GM04504 (cell line): ENCODE measurements at places on chromosomes 11 and 22.
A peak's percentile ranks its signal among the peaks of the same experiment; 100 is the strongest.

DNA sequence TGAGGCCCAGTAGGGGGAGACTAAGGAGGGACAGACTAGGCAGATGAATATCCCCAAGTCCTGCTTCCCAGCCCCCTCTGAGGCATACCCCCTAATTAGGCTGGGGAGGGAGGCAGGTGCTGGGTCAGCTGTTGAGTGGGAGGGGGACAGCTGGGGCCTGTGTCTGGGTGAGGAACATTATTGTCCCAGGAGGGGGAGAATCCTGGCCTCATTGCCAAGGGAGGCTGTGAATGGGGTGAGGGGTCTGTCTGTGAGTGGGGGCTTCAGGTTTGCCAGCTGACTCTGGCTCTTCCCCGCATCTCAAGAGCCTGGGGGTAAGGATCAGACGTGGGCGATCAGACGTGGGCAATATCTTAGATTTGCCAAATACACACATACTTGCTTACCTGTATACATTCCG is 2.1 kb downstream of the INPPL1 start:
- DNase-seq, result no peak

GRCh38 chr22:35995772-35996171 is 32.9 kb downstream of the RBFOX2 start:
- DNase-seq, result peak; percentile 96

- DNase-seq, result no peak
Observed at GRCh38 chr11:76795936-76796441, 12.8 kb downstream of the TSKU start.

GRCh38 chr11:116792869-116793771 is 1.4 kb upstream of the APOA5 start:
- DNase-seq, result peak; percentile 51

GRCh38 chr11:18394275-18394927 is at the start of gene LDHA:
Gene LDHA, plus strand, starts transcription at chr11:18394563. Its CDS starts 2,280 bp downstream, at chr11:18396843.
- DNase-seq, result peak; percentile 92

DNA sequence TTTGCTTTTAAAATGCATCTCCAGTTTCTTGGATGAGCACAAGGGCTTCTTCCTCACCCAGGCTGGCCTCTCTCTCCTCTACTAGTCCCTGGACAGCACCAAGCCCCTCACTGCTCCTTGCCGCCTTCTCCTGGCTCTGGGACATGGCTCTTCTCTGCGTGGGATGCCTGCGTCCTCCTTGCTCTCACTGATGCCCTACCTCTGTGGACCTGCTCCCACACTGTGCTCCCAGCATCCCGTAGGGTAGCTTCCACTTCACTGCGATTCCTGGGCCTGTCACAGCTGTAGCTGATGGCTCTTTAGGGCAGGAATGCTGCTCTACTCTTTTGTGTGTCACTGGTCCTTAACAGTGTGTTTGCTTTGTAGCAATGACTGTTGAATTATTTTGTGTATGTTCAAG is 136.3 kb downstream of the SNX19 start:
- DNase-seq, result no peak

- DNase-seq, result no peak
Observed at GRCh38 chr11:93587858-93588581, 44.8 kb upstream of the SMCO4 start.

DNA sequence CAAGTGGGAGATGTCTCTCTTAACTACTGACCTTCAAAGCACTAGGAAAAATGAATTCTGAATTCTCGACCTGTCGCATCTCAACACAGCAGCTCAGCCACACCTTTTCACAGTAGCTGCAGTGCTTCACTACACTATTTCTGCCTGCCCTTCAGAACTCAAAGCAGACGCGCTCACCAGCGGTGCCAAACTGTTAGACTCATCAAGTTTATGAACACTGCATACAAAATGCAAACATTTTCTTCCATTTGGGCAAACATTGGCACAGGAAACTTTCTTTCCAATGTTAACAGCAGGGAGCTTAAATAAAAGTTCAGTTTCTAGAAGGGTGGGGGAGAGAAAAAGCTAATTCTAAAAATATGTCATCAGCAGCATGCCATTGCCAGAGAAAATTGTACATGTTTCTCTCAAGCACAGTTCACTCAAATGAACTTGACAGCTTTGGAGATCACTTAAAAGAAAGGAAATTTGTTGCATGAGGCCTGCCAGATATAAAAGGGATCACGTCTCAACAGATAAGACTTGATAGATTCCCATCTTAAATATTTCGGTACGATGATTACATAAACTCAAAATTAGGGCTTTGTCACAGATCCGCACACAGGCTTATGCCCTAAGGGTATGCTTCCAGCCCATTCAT is 82.7 kb downstream of the CADM1 start:
- no peak for DNase-seq

DNA sequence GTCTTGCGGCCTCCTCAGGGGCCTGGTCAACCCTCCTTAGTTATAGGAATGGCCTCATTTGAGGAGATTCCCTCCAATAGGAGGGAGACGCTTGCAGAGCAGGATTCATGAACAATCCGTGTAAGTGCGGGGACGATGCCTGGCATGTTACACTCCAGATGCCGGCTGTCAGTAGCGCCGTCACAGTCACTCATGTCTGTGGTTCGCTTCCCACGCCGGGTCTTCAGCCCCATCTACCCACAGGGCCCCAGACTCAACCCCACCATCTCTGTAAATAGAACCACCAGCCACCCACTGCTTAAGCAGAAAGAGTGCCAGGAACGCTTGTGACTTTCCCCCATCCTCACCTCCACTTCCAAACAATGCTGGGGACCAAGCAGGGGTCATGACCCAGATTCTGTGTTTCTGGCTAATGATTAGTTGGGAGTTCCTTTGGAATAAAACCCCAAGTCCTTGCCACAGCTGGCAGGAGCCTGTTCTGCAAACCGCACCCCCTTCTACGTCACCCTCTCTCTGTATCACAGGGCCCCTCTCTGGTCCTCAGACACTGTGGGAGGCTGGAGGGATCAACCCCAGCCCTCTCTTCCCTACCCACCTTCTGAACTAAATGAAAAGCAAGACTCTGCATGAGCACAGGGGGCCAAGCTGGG is 38.8 kb upstream of the TOLLIP start:
- no peak for DNase-seq

- no peak for DNase-seq
Observed at GRCh38 chr11:72229925-72230763, 5.6 kb downstream of the INPPL1 start.

DNA sequence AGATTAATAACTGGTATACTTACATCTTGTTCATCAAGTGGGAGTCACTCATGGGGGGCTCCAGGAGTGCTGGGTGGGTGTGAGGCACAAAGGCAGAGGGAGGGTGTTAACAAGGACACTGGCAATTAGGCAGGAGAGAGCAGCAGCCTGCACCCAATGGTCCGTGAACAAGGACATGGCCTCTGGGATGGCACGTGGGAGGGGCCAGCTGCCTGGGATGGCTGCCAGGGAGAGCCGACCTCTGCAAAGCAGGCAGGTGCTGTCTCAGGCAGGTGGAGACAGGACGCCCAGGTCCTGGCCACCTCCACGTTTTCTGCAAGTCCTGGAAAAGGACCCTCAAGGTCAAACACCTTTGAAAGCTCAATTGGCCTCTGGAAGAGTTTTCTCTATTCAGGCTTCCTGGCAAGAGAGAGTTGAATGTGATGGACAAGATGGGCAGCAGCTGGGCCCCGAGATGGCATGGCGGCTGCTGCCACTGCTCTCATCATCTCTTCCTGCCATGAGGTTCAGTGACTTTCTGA is 257.1 kb downstream of the BUD13 start:
- DNase-seq, result no peak

- DNase-seq, result no peak
Observed at GRCh38 chr11:102111011-102111786, 952 bp downstream of the YAP1 start.

DNA sequence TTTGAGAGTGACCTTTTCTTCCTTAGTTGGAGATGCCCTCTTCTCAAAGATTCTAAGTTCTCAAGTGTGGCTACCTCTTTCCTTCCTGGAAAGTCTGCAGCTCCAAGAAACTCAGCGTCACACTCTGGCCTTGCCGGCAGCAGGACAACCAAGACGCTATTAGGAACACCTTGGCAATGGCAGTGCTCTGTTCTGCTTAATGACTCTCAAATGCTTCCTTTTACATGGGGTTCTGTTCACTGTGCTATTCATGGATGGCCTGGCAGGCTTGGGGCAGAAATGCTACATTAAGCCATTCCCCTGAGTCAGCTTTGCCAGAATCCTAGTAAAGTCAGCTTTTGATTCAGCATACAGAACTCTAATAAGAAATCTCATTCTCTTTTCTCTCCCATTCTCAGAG is 25.9 kb downstream of the LARGE2 start:
- DNase-seq, result no peak

GRCh38 chr22:28670161-28670560 is 9.5 kb downstream of the TTC28 start:
- DNase-seq, result peak; percentile 52

DNA sequence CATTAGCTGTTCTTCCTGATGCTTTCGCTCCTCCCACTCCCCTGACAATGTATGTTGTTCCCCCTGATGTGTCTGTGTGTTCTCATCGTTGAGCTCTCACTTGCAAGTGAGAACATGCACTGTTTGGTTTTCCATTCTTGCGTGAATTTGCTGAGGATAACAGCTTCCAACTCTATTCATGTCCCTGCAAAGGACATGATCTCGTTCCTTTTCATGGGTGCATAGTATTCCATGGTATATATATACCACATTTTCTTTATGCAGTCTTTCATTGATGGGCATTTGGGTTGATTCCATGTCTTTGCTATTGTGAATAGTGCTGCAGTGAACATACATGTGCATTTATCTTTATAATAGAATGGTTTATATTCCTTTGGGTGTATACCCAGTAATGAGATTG is 58.6 kb upstream of the RRM1 start:
- no peak for DNase-seq

DNA sequence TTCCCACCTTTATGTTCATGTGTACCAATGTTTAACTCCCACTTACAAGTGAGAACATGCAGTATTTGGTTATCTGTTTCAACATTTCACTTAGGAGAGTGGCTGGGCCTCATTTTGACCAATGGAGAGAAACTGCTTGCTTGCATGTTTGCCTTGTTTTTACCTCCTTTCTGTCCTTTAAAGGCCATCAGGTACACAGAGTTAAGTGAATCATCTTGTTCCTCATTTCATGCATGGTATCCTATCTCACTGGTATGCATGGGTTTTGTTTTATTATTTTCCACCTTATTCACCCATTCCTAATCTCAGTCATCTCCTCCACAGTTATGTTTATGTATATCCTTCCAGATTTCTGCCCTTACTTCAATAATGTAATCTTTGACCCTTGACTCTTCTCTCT is 101.0 kb downstream of the ELP4 start:
- no peak for DNase-seq

DNA sequence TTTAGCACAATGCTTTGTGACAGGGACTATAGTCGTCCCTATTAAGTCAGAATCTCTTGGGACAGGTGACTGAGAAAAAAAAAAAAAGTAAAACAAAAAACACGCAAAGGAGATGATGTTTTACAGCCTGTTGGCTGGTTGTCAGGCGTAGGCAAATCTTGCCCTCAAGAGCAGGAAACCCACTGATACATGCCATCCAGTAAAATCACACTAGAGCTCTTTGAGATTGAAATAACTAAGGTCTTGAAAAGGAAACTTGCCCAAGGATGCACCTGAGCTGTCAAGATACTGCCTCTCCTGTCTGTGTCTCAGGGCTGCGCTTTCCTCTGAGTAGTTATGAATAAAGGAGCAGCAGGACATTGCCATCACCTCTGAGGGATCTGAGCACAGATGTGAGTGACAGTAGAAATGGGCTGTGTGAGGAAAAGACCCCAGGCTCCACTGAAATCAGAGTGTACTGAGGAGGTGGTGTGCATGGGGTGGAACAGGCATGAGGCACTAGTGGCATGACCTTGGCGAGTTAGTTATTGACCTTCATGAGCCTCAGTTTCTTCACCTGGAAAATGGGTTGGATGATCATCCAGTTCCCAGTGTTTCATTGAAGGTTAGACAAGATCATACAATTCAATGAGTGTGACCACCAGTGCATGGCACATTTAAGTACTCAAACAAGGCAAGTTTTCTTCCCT is 23.3 kb downstream of the MICAL2 start:
- DNase-seq, result no peak

GRCh38 chr11:118975771-118976709 is 4.5 kb downstream of the FOXR1 start:
- no peak for DNase-seq

- DNase-seq, result no peak
Observed at GRCh38 chr11:115065830-115066664, 387.7 kb downstream of the NXPE2 start.

GRCh38 chr11:64762674-64763525 is 3.1 kb upstream of the PYGM start:
- DNase-seq, result no peak

DNA sequence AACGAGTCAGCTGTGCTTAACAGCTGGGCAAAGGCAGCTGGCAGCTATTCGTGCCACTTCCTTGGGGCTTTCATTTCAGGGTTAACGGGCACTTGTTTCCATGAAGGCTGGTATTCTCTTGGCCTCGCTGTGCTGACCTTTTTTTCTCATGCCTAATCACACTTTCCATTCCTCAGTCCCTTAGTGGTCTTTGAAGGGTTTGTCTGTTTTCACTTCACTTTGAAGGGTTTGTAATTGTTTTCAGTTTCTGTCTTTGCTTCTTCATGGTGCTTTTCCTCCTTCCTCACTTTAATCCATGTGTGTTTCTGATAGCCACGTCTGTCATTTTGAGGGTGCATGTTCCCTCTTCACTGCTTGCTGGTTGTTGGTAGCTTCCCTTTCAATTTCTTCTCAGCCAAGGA is 24.6 kb downstream of the PPIL2 start:
- DNase-seq, result no peak

- no peak for DNase-seq
Observed at GRCh38 chr22:17980015-17980590, 44.3 kb downstream of the MICAL3 start.

DNA sequence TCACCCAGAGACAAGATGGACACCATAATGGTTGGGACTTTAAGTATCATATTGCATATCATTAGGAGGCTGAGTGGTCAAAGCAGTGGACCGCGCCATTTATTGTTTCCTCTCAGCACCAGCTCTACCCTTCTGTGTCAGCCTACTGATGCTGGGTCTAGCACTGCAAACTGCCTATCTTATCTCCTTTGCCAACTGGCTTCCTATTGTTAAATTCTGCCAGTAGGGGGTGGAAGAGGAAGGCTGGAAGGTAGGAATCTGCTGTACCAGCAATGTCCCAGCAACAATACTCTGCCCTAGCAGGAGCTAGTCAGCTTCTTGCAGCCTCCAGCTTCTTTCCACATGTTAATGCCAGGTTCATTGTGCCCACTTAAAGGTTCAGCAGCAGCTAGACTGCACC is 367.1 kb upstream of the PDGFD start:
- no peak for DNase-seq

DNA sequence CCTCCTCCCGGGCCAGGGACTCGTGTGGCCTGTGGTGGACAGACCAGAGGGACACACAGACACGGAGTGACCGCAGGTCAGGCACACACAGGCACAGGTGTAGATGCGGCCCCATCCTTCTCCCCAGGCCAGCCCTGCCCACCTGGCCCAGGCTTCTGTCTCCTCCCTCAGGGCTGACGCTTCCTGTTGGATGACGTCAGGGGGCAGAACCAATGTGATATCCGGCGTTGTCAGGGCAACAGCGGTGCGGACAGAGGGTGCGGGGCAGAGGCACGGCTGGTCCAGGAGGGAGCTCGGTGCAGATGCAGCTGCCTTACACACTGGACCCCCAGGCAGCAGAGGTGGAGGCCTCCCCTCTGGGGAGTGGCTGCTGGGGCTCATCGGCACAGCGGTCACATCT is 2.9 kb upstream of the TUBGCP6 start:
- DNase-seq, result no peak
